ENCODE measurements at places on chromosomes 5 and 9. TPM values are rescaled to one million over a fixed set of nuclear protein-coding genes. Genes with fewer than 3 reads are reported as not detected.

CARD9 gene
- 2.4 TPM for total RNA-seq

UCK1 gene
- 17.9 TPM for total RNA-seq

SPATA24 gene
- total RNA-seq, result 2.7 TPM

SELENOP gene
- 0.20 TPM for total RNA-seq

- no peak for DNase-seq
- H3K4me1 ChIP-seq, result peaks cover 24% of the 10 kb centered on the region
- peaks cover 7% of the 10 kb centered on the region for H3K36me3 ChIP-seq
These were observed 291.9 kb downstream of the ARL15 start for GRCh38 chr5:54018438-54018837.

DNA sequence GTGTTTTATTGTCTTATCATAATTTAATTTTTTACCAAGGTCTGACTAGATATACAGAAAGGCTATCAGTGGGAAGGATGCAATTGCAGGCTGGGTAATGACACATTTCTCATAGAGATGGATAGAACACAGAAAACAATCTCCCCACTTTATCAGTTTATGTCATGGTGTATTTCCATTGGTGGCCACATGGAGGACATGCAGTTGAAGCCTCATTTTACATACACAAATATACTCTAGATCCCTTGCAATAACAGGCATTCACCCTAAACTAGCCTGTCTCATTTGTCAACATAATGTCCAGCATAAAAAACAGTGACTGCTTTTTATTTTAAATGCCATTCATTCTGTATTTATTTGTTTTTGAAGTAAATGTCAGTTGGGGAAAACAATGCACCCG is 526.3 kb downstream of the GABRG2 start:
- no peak overlapping the region for H3K4me3 ChIP-seq
- no peak for DNase-seq
- no peaks in the 10 kb centered on the region for H3K36me3 ChIP-seq
- H3K4me1 ChIP-seq, result no peaks in the 10 kb centered on the region
- H3K27ac ChIP-seq, result no peak overlapping the region

DNA sequence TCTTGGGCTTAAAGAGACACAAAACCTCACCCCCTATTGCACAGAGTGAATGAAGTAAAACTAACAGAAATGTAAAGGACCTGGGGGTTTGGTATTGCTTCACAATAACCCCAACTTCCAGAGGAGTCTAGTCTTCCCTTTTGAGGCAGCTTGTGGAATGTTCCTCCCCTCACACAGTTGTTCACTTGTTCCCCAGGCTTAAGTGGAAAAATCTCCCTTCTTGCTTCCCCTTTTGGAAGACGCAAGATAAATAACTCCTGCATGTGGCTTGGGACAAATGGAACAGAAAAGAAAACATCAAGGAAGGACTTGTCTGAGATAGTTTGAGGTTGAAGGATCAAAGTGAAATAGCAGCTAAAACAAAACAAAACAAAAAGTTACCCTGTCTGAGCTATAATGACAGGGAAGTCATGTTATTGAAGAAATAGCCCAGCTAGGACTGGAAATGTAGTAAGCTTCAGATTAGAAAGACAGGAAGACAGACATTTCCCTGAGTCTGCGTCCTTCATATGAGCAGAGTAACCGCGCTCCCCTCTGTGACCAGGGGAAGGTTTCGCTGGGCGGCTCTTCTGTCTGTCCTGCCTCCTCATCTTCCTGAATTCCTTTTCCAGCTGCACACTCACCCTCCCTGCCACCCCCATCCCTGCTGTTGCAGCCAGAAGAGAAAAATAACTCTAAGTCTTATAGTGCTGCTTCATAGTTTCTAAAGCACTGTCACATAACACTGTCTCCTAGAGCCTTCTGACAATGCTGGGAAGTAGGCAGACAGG is 8.8 kb downstream of the SPARC start:
- H3K4me3 ChIP-seq, result peak overlapping the region; percentile 64
- H3K27me3 ChIP-seq, result no peaks in the 10 kb centered on the region
- no peak for DNase-seq
- H3K4me1 ChIP-seq, result peaks cover 99% of the 10 kb centered on the region
- peak overlapping the region; percentile 92 for H3K27ac ChIP-seq

- H3K36me3 ChIP-seq, result no peaks in the 10 kb centered on the region
- no peak for DNase-seq
- H3K27ac ChIP-seq, result no peak overlapping the region
- peaks cover 4% of the 10 kb centered on the region for H3K4me1 ChIP-seq
- peaks cover 16% of the 10 kb centered on the region for H3K27me3 ChIP-seq
These were observed 50.5 kb downstream of the PDE4D start for GRCh38 chr5:59842999-59843398.

DNA sequence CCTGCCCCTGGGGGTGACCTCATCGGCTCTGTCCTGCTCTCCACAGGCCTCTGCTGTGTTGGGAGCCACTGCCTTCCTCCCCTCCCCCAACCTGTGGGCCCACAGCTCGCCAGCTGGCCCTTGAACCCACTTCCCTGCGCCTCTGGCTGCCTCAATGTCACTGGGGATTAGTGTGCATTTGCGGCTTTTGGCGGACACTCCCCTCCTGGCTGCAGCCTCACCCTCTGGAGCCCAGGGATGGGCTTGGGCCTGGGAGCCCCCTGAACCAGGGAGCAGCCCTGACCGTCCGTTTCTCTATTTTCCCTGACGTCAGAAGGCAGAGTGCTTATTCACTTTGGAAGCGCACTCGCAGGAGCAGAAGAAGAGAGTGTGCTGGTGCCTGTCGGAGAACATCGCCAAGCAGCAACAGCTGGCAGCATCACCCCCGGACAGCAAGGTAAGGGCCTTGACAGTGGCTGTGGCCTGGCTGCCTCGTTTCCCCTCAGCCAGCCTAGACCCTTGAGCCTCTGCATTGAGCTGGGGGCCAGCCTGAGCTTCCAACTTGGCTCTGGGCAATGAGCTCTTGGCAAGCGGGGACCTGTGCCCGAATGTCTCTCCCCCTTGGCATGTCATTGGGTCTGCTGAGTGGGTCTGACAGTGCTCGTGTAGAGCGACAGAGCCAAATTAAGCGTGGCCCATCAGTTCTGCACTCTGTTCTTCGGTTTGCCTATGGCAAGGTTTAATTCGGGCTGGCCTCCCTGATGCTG is 73.1 kb downstream of the RGS3 start:
- H3K4me1 ChIP-seq, result peaks cover 10% of the 10 kb centered on the region
- no peak overlapping the region for H3K4me3 ChIP-seq
- H3K36me3 ChIP-seq, result no peaks in the 10 kb centered on the region
- H3K27me3 ChIP-seq, result no peaks in the 10 kb centered on the region
- no peak for DNase-seq
- H3K27ac ChIP-seq, result no peak overlapping the region

All from chondrocyte (in vitro differentiated cells).